ENCODE measurements at places on chromosomes 1 and 21.
A peak's percentile ranks its signal among the peaks of the same experiment; 100 is the strongest.

DNA sequence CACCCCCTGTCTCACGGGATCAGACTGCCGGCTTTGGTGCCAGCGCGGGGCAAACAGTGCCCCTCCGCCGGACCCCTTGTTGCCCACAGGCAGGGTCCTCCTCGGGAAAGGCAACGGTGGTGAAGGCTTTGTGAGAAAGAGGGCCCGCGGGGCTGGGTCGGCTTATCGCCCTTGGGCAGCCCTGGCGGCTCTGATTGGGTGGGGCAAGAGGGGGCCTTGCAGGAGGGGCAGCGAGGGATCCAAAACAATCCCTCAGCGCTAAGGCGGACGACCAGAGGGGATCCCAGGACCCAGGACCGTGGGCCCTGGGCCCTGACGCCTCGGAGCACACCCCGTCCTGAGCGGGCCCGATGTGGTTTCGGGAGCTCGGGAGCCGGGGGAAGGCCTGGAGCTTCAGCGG, 3.9 kb upstream of the ZNF678 start:
- DNase-seq, result no peak

DNA sequence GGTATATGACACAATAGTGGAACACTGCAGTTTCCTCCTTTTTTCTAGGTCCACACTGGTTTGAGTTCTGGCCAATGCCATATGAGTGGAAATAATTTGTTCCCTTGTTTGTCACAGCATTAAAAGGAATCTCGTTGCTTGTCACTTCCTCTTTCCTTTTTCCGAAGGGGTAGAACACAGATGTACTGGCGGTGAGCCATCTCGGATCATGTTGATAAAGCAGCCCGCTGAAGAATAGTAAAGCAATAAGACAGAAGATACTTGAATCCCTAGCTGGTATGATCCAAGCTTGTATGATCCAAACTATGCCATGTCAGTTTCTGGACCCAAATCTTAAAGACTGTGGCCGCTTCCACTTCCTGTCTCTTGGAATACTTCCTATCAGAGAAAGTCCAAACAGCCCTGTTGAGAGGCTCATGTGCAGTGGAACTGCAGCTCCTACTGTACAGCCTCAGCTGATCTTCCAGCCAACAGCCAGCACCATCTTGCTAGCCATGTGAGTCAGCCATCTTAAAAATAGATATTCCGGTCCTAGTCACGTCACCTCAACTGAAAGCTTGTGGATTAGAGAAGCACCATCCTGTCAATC, 40.3 kb downstream of the CFHR5 start:
- DNase-seq, result peak; percentile 4

DNA sequence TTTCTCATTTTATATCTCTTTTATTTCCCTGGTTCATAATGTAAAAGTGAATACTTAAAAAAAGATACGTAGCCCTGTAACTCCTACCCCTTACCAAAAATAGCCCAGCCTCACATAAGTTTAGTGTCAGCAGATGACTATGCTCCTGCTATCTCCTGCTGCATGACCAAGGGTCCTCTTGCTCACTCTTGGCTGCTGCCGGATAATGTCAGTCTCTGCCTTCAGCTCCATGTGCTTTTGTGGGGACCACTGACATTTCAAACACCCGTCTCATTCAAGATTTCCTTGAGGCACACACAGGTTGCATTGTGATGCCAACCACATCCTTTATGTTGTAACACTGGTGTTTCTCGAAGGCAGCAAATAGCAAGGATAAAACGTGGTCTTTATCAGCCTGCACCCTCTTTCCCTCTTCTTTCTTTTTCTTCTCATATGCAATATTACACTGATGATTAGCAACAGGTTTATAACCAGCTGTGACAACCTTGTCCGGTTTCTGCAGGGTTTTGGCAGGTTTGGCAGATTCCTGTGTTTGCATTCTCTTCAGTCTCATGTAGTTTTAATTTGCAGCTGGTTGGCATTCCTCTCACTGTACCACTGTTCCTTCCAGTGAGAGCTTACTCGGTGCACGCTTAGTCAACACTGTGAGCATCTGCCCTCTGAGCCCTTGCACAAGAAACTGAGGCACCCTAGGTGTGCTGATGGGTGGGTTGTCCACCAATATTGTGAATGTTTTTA, 62.2 kb downstream of the ZNF684 start:
- DNase-seq, result peak; percentile 35

- DNase-seq, result no peak
These were observed 63.7 kb upstream of the ABCG1 start for GRCh38 chr21:42155045-42155855.

GRCh38 chr1:230174471-230175162, 107.6 kb downstream of the GALNT2 start:
- DNase-seq, result no peak

DNA sequence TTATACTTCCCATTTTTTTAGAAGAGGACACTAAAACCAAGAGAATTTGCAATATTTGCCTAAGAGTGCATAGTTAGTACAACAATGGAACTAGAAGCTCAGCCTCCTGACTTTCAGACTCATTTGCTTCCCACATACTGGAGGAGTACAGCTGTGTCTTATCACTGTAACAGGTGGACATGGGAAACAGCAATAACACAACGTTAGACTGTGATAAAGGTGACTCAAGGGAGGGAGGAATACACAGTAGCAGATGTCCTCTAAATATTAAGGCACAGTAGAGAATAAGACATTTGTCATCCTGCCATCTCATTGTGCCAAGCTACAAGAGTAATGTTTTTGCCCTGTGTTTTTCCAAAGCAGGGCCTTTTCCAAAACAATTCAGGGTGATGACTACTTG, 55.4 kb upstream of the JAK1 start:
- peak; percentile 17 for DNase-seq

DNA sequence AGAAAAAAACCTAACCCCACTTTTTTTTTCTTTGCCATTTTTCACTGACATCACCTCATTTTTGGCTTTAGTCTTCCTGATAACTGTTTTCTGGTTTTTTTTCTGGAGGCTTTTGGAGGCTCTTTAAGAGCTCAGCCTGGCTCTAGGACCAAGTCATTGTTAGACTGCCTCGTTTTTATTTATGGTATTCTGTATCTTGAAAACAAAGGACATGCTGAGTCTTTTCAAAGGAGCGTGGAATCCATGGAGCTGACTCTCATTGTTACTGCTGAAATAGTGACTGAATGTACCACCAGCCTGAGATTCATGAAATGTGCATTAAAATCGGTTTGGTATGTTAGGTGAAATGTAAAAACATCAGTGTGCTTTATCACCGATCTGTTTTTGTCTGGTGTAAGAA, 28.0 kb downstream of the RASAL2 start:
- peak; percentile 14 for DNase-seq

DNA sequence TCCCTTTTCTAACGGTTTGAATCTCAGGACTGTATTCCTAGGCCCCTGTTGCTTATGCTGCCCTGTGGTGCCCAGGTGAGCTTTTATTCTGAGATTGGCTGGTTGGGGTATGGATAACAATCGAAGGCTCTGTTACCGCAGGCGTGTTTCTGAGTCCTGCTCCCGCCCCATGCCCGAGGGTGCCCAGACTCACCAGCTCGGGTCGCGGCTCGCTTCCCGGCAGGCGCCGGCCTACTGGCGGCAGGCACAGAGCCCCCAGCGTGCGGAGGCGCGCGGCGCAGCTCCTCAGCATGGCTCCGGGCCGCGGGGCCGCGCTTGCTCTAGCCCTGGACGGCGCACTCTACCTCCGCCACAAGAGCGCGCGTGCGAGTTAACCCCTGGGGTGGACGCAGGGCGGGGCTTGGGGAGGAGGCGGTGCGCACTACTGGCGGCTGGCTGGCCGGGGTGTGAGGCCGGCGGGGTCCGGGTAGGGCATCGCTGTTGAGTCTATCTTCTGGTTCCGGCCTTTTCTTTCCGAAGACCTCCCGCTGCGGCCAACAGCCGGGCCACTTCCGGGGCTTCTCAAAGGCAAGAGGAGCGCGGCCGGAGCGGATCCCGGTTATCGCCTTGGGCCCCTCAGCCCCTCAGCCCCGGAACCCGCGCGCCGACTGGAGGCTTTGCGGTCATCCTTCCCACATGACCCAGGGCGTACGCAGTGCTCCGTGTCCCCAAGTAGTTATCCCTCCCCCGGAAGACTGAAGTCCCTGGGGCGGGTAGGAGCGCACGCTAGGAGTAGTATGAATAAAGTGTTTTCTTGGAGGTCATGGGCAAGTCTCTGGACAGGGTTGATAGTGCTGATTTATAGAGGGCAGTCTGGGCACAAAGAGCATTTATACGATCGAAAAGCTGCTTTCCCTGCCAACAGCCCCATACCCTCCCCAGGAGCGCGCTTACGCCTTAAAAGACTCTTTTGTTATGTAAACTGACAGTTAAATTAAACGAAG, at the start of gene THEM4:
TSS of gene THEM4 (minus strand) at position 345 of the 983 bp plus-strand sequence. CDS start at position 292, 53 bp downstream.
- peak; percentile 98 for DNase-seq

- DNase-seq, result no peak
These were observed 357.0 kb upstream of the NCAM2 start for GRCh38 chr21:20641241-20641640.

DNA sequence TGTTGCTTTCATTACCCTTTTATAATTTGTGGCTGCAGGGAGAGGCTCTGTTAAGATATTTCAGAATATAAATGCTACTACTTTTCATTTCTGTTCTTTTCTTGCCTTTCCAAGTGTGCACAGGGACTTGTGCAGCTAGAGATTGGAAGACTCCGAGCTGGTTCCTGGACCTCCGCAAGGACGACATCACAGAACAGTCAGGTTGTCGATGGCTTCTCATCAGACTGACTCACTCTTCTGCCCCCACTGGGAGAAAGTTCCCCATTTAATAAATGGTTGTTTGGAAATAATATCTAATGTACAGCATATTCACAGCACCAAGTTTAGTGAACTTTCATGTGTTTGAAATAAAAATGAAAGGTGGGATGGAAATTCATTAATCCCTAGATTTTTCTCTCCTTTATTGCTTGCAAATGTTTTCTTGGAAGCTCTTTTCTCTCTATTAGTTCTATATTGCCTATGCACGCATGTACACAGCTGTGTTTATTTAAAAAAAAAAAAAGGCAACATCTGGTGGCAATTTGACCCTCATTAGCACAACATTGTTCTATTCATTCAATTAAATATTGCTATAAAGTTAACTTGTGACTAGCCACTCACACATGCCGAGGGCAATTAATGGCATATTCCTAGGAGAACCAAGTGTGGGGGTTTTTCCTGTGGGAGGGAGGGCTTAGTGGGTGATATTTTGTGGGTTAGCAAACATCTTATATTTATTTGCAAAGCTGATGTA, 77.5 kb upstream of the L1TD1 start:
- DNase-seq, result no peak

DNA sequence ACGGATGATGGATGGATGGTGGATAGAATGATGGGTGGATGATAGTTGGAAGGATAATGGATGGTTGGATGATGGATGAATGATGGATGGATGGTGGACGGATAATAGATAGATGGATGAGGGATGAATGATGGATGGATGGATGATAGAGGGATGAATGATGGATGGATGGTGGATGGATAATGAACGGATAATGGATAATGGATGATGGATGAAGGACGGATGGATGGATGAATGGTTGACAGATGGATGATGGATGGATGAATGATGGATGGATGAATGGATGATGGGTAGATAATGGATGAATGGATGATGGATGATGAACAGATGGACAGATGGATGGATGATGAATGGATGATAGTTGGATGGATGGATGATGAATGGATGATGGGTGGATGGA, 255.1 kb downstream of the NPHP4 start:
- no peak for DNase-seq

- no peak for DNase-seq
These were observed 96.5 kb downstream of the TGFBR3 start for GRCh38 chr1:91789273-91789997.

- no peak for DNase-seq
These were observed 195.1 kb upstream of the NR5A2 start for GRCh38 chr1:199832451-199832850.

GRCh38 chr21:32726839-32727686, 750 bp downstream of the SYNJ1 start:
- peak; percentile 44 for DNase-seq

DNA sequence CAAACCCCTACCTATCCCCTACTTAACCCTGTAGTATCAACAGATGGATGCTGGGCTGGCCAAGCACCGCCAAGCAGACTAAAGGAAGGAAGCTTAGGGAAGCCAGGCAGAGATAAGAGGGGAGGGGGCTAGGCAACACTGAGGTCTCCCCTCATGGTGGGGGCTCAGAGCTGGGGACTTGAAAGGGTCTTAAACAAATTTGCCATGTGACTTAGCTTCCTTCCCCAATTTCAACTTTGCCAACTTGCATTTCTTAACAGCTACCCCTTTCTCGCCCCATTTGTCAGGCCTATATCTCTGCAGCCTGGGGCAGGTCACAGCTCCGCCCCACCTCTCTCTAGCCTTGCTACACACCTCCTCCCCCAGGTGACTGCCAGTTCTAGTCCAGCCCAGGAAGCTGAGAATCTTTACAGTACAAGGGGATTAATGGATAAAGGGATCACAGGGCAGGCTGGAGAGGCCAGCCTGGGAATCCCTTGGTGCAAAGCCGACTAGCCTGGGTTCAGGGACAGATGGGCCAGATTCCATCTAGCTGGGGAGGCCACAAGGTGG, 3.4 kb downstream of the KIF21B start:
- no peak for DNase-seq

DNA sequence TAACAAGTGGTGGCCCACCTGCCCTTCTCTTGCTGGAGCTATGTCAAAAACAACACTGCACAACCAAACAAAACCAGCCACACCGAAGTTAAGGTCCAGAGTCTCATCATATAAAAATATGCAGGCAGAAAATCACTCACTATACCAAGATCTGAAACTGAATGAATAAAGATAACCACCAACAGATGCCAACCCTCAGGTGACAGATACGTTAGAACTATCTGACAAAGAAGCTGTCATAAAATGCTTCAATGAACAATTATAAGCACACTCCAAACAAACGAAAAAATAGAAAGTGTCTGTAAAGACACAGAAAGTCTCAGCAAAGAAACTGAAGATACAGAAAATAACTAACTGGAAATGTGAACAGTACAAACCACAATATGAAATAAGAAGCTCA, 14.0 kb downstream of the ZNF496 start:
- DNase-seq, result no peak

- no peak for DNase-seq
These were observed 54.1 kb downstream of the ENAH start for GRCh38 chr1:225598847-225599246.

DNA sequence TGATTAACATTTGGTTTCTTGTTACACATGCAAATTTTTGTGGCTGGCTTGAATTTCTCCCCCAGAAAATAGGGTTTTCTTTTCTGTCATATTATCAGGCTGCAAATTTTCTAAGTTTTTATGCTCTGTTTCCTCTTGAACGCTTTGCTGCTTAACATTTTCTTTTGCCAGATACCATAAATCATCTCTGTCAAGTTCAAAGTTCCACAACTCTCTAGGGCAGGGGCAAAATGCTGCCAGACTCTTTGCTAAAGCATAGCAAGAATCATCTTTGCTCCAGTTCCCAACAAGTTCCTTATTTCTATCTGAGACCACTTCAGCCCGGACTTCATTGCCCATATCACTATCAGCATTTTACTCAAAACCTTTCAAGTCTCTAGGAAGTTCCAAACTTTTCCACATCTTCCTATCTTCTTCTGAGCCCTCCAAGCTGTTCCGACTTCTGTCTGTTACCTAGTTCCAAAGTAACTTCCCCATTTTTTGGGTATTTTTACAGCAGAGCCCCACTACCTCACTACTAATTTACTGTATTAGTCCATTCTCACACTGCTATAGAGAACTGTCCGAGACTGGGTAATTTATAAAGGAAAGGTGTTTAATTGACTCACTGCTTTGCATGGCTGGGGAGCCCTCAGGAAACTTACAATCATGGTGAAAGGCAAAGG, 486.9 kb upstream of the NCAM2 start:
- DNase-seq, result no peak

- DNase-seq, result peak; percentile 60
These were observed 16.6 kb upstream of the CACYBP start for GRCh38 chr1:174982971-174983689.
